Adipocyte (in vitro differentiated cells): ENCODE measurements at places on chromosomes 1 and 21.
A peak's percentile ranks its signal among the peaks of the same experiment; 100 is the strongest.

DNA sequence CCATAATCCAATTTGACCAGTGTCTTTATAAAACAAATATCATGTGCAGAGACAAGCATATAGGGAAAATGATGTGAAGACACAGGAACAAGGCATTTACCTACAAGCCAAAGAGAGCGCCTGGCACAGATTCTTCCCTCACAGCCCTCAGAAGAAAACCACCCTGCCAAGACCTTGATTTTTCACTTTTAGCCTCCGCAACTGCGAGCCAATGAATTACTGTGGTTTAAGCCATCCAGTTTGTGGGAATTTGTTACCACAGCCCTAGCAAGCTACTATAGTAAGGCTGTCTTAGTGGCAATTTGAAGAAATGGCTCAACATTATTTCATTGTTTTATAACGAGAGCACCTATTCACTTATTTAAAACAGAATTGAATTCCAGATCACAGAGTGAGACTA, 85.7 kb upstream of the CCDC190 start:
- DNase-seq, result no peak

DNA sequence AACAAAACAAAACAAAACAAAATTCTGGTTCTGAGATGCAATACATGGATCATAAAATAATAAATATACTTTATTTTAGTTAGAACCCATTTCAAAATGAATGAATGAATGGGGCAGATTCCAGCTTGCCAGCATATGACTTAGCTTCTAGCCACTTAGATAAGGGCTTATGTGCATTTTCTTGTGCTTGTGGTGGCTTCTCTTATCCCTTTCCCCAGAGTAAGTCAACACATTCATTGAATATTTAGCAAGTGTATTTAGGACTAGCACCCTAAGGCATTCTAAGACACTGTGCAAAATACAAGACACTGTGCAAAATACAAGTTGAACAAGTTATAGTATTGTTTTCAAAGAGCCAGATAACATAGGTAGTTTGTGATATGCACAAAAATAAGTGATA, 4.7 kb downstream of the ADIPOR1 start:
- no peak for DNase-seq

DNA sequence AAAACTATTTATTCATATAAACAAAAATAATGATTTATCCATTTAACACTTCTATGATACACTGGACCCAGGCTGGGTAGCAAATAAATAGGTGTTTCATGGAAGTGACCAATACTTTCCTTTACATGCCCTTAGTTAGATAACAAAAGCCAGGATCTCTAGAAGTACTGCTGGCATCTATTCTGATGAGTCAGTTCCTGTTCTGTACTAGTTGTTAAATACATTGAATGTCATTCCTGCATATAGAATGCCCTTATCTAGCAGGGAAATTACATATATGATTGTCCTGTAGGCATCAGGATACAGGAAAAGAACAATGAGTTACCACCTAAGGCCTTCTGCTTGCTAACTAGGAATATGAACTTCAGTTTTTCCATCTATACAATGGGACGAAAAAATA, 130.8 kb downstream of the HFM1 start:
- no peak for DNase-seq

GRCh38 chr1:221336126-221336525, 405.8 kb downstream of the DUSP10 start:
- DNase-seq, result peak; percentile 52

DNA sequence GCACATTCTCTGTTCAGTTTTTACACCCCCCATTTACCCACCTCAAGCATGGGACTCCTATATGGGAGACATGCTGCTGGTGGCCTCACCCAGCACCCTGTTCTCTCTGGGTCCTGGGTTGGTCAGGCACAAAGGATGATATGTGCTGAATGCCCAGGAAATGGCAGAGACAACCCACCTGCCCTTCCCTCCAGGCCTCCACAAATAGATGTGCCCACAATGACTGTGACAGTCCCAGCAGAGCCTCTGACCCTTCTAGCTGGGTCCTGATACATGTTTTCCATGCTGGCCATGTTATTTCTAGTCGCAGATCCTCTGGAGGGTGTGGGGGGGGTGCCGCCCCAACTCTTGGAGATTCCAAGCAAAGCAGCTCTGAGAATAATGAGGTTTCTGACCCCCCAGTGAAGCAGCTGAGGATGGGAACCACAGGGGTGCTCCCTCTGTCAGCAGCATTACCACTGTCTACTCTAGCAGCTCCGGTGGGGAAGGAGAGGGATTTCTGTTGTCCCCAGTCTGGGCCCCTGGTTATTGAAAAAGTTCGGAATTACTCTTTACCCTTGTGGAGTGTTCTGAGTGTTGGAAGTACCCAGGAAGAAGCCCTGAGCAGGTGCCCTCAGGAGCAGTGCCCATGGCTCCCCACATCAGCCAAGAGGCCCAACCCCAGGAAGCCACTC, 1.2 kb upstream of the CCDC28B start:
- DNase-seq, result no peak

DNA sequence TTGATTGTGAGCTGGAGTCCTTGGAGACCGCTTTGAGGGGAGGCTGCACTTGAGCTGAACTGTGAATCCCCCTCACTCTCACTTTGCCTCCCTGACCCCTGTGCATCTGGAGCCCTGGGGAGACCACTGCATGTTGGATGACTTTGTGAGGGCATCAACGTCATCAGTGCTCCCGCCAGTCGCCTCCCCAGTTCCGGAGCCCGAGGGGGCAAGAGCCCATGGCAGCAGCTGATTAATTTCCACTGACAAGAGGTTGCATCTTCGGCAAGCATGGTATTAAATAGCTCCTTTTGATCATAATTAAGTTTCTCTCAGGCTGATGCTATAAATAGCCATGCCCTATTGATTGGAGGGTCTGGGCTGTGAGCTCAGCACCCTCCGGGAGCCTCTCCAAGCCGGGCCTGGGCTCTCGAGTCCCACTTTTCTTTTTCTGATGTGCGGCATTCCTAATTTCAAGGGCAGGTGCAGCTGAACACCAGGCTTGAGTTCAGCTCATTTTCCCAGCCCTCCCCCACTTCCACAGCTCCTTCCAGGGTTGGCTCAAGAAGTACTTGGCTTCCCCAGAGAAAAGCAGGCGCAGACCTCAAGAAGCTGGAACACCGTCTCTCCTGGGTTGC, 33.2 kb downstream of the KCND3 start:
- DNase-seq, result no peak

DNA sequence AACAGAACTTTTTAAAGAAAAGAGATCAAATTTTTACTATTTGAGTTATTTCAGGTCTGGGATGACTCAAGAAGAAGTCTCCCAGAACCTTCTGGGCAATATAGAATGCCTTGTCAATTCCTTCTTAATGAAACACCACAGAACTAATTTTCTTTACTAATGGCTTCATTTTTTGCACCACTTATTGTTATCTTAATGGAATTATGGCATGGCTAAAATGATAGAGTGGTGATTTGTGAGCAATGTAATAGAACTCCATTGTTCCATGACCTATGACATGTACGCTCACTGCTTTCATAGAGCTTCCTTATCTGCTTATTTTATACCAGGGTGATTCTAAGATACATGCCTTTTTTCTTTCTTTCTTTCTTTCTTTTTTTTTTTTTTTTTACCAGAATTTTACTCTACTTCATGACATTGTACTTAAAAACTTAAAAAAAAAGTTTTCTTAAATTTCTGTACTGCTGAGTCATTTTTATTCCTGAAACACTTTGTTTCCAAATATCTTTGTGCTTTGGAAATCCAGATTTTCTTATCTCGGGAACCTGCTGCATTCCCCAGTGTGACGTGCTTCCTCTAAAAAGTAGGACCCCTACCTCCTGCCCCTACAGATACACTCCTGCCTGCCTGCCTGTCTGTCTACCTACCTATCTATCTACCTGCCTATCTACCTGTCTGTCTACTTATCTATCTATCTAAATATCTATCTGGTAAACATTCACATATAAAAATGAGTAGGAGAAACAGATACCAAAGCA, 284.9 kb downstream of the PBX1 start:
- peak; percentile 23 for DNase-seq

DNA sequence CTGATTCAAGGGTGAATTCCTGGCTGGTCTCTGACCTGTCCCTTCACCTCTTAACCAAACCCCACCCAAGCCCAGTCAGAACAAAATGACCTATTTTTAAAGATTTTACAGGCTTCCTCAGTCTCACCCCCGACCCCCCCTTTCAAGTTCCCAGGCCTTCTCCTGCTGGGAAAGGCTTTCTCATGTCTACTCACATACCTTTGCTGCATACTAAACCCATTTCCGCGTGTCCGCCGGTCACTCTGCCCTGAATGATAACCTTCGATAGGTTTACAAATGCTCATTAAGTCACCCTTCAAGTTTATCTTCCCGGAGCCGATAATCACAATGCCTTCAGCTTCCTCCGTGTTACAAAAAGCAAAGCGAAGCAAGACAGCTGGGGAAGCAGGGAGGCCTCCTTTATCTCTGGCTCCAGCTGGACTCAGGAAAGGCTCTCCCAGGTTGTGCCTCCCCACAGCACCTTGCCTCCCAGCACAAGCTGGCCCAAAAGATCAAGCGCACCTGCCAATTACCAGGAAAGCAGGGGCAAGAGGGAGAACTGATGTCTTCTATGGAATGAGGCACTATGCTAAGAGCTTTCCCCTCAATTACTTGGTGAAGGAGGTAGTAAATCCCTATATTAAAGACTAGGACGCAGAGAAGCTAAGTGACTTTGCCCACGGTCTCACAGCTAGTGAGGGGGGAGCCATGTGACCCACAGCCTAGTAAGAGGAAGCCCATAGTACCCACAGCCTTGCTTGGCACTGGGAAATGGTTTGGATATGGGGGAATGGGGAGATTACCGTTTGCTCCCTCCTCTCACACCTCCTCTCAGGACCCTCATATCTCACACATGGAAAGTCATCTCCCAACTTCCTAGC, 15.9 kb downstream of the SMIM12 start:
- no peak for DNase-seq
